ENCODE measurements at places on chromosomes 3 and 15. TPM values are rescaled to one million over a fixed set of nuclear protein-coding genes. Genes with fewer than 3 reads are reported as not detected.

DNA sequence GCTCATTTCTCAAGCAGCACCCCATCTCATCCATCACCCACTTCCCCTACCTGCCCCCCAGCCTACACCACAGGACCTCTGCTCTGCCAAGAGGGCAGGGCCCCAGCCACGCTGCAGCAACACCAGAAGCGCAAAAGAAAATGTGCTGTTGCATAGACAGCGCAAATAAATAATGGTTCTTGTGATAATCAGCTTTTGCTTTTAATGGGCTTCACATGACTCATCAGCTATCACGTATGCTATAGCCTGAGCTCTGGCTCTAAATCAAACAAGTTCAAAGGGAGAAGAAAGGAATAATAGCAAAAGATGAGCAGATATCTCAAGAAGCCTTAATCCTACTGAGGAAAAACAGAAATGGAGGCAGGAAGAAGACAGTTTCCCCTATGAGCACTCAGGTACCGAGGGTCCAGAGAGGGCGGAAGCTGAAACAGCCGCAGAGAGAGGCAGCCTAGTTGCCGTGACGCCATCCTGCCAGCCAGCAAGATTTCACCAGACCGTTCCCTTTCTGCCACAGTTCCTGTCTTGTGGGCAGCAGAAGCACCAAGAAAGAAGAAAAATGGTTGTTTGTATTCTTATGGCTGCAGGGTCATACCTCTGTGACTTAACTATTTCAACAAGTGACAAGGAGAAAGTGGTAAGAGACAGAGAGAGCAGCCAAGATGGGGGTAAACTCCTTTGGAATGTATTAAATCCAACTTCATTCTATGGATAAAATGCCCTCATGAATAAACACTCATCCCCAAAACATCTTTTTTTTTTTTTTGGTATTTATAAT lies 22.0 kb downstream of the RAB27A start:
- DNase-seq, result no peak

GRCh38 chr3:45092132-45093031 lies 53.8 kb downstream of the CDCP1 start:
- no peak for DNase-seq

Gene PLSCR2
- polyA plus RNA-seq, result 1.0 TPM

DNA sequence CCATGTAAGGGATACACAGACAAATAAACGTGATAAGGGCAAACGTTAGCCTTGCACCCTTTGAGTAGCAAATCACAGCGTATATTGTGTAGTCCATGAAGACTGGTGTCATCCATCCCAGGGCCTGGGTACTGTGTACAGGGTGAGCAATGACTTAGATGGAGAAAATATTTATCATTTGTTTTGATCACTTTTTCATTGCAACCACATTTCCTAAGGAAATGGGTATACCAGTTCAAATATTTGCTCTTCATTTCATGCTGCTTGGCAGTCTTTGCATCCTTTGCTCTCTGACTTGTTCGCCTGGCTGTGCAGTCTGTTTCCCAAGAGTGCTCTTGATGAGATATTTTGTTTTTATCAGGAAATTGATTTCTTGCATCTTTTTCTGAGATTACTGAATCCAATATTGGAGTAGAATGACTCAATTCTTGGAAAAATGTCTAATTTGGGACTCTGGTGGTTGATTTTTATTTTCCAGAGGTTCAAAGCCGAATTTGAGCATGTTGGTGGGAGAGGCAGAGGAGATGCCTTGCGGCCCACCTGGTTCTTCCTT lies 424.6 kb upstream of the SEMA6D start:
- DNase-seq, result no peak

DNA sequence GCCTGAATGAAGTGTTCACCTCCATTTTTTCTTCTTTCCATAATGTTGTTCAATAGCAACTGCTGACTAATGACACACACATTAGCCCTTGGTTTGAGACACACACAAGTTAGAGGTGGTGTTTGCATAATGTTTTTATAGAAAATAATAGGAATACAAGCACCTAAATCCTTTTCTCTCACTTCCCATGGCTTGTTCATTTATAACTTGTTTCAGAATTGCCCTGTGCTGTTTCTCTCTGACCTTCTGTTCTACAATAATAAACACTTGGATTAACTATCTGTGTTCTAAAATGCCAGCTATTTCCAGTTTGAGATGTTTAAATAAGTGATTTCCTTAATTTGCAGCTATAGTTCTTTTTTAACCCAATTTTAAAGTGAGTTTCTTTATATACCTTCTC lies 525.1 kb upstream of the ROBO2 start:
- DNase-seq, result no peak

GRCh38 chr3:184977796-184978195 lies 165.8 kb downstream of the VPS8 start:
- DNase-seq, result no peak
